ENCODE measurements at places on chromosomes 1 and 21.

GRCh38 chr1:32786856-32787255 lies 30.3 kb downstream of the YARS1 start:
- no peak for DNase-seq

GRCh38 chr1:145690587-145691558 lies 16.3 kb downstream of the PDZK1 start:
- peak; percentile 7 for DNase-seq

DNA sequence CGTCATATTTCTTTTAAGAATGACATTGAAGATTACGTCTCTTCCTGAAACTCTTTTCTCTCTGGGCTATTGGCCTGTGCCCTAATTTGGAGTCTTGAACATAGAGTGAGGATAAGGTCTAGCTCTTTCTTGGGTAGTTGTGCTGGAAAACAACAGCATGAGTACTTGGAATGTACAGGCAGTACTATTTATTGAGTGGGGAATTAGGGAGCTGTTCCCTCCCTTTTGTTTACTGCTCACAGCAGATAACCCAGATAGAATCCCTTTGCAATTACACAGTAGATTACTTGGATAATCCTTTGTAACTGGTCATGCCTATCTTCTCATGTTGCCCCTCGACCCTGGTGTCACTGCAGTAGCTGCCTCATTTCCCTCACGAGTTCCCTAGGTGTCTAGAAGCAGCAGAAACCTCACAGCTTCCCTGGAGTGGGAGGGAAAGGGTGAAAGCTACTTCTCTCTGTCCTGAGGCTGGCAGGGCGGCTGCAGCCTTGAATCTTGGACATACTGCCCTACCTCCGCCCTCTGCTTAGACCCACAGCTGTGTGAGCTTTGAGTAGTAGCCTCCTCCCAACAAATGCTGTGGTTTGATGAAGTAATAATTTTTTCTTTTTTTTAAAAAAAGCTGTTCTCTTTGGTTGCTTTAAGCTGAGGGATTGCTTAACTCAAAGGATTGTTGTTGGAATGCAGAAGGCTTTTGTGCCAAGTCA lies 70.6 kb downstream of the FGGY start:
- no peak for DNase-seq

DNA sequence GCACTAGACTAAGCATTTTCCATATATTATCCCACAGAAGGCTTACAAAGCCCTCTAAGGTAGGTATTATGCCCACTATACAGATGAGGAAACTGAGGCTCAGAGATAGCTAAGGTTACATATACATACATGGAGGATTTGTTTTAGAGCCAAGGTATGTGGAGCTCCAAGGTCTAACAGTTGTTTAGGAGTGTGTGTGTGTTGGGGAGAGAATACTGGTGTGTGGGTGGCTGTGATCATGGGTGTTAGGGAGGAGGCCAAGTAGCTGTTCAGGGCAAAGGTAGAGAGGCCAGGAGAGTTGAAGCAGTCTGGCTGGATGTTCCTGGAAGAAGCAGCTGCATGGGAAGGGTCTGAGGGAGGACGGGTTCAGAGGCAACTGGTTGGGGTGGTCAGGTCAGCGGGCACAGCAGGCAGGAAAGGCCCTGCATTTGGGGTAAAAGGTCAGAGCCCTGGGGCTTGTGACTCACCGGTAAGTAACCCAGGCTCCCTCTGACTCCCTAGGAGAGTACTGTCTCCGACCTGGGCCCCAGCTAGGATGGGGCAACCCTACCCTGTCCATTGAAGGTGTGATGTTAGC lies 5.1 kb upstream of the LDLRAP1 start:
- no peak for DNase-seq

- no peak for DNase-seq
Observed at GRCh38 chr1:200707116-200707515, 31.6 kb upstream of the CAMSAP2 start.

- DNase-seq, result peak; percentile 19
Observed at GRCh38 chr1:206685769-206686477, 1.2 kb downstream of the MAPKAPK2 start.

- DNase-seq, result no peak
Observed at GRCh38 chr1:89261926-89262515, 10.6 kb downstream of the GBP5 start.

DNA sequence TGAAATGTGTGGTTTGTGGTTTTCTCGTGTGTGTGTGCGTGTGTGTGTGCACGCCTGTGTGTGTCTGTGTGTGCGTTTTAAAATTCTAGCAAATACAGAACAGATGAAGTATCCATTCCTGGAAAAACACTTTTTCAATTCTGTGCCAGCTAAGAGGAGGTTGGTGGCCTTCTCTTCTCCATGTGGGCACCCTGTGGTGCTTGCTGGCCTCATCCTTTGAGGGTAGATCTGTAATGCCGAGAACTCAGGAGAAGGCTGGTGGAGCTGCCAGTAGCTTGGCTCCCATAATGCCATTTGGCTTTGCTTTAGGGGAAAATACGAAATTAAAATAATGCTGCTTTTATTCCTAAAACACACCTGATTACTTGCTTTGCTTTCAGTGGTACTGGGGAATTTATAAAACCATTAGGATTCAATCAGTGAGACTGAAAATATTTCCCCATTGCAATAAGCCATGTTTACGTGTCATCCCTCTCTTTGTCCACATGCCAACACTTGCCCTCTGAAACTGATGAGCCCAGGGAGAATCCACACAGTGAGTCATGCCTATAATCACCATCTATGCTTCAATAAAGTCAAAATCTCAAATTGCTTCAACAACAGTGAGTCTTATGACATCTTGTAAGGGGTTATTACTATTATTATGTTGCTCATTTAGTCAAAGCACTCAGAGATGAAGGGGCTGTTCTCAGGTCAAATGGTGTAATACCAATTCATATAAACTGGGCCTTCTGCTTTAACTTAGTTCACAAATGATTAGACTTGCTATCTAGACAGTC lies 39.2 kb downstream of the ABCA4 start:
- DNase-seq, result no peak

DNA sequence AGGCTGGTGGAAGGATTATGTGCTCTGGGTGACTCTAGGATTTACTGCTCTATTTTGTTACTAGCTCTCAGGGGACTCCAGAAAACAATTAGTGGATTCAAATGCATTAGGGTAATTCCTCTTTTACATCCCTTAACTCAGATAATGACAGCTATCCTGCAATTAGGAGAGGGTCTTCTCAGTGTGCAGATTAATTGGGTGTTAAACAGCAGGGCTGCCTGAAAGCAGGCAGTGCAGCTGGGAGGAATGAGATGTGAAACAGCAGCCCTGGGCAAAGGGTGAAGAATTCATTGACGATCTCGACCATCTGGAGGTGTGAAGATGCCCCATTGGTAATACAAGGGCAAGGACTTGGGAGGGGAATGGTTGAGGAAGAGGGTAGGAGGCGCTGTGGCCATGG lies 66.1 kb downstream of the HTR6 start:
- no peak for DNase-seq

- no peak for DNase-seq
Observed at GRCh38 chr1:231384696-231385415, 37.2 kb downstream of the EGLN1 start.

GRCh38 chr1:30934613-30935012 lies 26.1 kb upstream of the SDC3 start:
- DNase-seq, result no peak

GRCh38 chr1:161843156-161843555 lies 77.0 kb downstream of the ATF6 start:
- no peak for DNase-seq

- no peak for DNase-seq
Observed at GRCh38 chr1:160874935-160875334, 10.0 kb downstream of the ITLN1 start.

- no peak for DNase-seq
Observed at GRCh38 chr1:53587252-53587988, 128.2 kb downstream of the DMRTB1 start.

DNA sequence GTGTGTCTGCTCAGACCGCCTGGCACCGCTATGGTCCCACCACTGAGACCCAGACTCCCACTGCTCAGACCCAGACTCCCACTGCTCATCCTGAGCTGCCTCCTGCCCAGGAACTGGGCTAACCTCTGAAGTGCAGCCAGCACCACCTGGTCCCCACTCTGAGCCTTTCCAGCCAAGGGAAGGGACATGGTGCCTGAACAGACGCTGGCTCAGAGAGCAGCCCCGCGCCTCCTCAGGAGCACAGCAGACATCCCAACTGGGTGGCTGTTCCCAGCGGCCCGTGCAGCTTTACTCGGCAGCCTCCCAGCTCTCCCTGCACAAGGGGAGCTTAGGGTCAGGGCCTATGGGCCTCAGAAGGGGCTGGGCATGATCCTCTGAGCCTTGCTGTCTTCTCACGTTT lies 27.8 kb upstream of the CNTN2 start:
- no peak for DNase-seq

GRCh38 chr1:89715677-89716076 lies 82.8 kb downstream of the LRRC8C start:
- no peak for DNase-seq

GRCh38 chr1:21297975-21298374 lies 7.7 kb upstream of the ECE1 start:
- no peak for DNase-seq

DNA sequence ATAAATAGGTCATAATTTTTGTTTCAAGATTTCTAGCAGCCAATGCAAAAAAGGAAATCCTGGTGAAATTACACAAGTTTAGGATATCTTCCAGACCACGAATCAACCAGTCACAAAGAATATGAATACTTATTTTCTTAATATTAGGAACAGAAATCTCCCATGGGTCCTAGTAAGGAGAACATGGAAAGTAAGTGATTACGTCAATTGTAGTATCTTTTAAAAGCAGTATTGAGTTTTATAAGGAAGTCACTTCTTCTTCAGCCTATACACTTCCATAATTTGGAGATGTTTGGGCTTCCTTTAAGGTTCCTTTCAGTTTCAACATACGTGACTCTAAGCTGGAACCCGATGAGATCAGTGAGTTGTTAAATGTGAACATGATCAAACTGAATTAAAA lies 534.5 kb downstream of the USP25 start:
- DNase-seq, result no peak

GRCh38 chr1:1302006-1302430 lies 5.7 kb downstream of the ACAP3 start:
- DNase-seq, result no peak

- DNase-seq, result no peak
Observed at GRCh38 chr21:34337741-34338140, 26.1 kb upstream of the KCNE2 start.

DNA sequence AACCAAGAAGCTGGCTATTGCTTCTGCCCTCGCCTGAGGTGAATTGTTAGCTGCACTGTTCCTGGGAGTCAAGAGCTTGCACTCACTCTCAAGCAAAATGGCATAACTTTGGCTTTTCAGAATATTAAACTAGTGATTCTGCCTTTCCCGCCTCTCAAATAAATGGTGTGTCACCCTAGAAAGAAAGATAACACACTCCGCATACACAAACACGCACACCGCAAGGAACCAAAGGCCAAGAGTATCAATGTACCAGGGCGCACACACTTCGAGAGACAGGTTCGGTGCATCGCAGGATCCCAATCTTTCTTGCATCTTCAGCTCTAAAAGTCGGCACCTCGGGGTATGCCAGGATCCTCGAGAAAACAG lies 470 bp upstream of the RTCA start:
- DNase-seq, result no peak

GRCh38 chr1:235293322-235293942 lies 34.5 kb downstream of the ARID4B start:
- DNase-seq, result no peak

GRCh38 chr1:117097443-117097842 lies 24.1 kb downstream of the TRIM45 start:
- no peak for DNase-seq

- DNase-seq, result no peak
Observed at GRCh38 chr1:110967256-110967655, 3.5 kb upstream of the LRIF1 start.

DNA sequence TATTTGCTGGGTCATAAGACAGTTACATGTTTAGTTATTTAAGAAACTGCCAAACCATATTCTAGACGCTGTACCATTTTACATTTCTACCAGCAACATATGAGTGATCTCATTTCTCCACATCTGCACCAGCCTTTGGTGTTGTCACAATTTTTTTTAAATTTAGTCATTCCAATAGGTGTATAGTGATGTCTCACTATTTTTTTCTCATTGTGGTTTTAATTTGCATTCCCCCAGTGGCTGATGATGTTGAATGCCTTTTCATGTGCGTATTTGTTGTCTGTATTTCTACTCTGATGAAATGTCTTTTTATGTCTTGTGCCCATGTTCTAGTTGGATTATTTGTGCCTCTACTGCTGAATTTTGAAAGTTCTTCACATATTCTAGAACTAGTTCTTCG lies 38.4 kb downstream of the NFASC start:
- no peak for DNase-seq

DNA sequence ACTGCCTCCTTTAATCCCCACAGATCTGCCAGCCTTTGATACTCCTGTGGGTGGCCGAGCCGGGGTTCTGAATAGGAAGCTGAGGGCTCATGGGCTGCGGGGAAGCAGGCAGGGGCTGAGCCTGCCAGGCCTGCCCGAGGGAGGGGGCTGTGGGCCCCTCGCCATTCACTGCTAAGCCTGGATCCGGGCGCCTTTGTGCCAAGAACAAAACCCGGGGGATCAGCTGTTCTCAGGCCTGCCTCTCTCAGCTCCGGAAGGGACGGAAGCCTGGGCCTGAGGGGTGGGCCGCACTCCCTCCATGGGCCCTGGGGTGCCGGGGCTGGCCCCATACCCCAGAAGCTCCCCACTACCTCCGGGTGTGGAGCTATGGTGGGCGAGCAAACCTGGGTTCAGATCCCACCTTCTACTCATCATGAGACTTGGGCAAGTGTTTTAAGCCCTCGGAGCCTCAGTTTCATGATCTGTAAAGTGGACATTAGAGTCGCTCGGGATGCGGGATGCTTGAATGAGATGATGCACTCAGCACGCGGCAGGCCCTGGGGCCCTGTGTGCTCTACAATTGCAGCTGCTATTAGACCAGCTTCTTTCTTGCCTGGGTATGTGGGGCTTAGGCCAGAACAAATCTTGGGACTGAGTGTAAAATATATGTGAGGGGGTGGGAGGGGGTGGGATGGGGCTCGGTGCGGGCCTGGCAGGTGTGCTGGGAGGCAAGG lies 19.2 kb upstream of the EPHA2 start:
- DNase-seq, result no peak

DNA sequence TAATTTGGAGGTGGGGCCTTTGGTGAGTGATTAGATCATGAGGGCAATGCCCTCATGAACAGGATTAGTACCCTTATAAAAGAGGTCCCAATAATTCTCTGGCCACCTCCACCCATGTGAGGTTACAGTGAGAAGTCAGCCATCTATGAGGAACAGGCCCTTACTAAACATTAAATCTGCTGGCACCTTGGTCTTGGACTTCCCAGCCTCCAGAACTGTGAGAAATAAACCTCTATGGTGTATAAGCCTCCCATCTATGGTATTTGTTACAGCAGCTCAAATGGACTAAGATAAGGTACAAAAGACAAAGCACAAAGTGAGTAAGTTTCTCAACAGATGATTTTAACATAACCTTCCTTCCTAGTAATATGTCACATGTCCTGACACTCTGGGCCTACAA lies 22.3 kb downstream of the NRIP1 start:
- no peak for DNase-seq
